ENCODE measurements at places on chromosomes 16 and 17.
A peak's percentile ranks its signal among the peaks of the same experiment; 100 is the strongest.

DNA sequence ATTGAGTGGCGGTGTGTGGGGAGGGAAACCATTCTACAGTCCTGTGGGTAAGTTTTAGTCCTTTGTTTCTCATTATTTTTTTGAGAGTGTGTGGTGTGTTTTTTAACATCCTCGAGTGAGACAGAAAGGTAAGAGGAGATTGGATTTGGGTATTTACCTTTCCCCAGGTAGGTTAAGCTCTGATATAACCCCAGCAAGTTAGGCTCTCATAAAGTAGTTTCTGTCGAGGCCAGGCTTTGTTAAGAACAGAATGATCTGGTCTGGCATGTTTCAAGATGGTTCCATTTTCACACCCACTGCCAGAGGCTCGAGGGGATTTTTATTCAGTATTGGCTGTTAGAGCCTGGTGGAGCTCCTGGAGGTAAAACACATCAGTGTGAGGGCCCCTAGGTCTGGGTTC, 62.9 kb downstream of the BCAS3 start:
- no peak for DNase-seq

- no peak for DNase-seq
Observed at GRCh38 chr17:82914375-82914774, 74.6 kb upstream of the ZNF750 start.

- DNase-seq: no peak
Observed at GRCh38 chr16:75064403-75065148, 52.0 kb downstream of the LDHD start.

GRCh38 chr16:87063543-87063942, 253.6 kb downstream of the C16orf95 start:
- DNase-seq: no peak

DNA sequence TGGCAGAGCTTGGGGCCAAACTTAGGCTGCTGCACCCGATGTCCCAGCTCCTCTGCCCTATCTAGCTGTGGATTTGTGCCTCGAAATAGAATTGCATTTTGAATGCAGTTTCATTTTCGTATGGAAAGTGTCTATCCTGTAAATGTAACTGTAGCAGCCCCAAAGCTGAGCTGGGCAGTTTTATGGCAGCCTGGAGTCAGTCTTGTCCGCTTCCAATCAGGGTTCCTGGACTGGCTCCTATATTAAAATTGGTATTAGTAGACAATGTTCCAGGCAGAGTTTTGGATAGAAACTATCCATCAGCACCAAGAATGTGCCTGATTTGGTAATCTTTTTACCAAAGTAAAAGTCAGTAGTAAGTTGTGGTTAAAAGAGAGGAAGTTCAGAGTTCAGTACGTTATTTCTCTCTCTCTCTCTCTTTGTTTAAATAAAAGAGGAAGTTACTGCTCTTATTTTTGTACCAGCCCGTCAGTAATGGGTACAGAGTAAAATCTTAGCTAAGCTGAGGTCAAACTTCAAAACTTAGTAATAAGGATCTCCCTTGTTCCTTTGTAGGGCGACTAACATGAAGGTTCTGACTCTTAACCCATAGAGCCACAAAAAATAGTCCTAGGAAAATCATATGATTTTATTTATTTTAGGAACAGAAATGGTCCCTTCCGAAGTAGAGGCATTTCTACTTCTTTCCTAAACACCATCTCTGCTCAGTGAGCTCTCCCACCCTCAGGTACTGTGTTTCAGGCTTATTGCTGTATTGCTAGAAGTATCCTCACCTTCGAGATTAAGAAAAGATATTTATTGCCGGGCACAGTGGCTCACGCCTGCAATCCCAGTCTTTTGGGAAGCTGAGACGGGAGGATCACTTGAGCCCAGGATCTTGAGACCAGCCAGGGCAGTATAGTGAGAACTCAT, 28.0 kb downstream of the PRKCB start:
- no peak for DNase-seq

- DNase-seq: no peak
Observed at GRCh38 chr17:79370126-79370525, 240.7 kb downstream of the RBFOX3 start.

GRCh38 chr17:57507828-57508227, 237.3 kb downstream of the CCDC182 start:
- DNase-seq: no peak

DNA sequence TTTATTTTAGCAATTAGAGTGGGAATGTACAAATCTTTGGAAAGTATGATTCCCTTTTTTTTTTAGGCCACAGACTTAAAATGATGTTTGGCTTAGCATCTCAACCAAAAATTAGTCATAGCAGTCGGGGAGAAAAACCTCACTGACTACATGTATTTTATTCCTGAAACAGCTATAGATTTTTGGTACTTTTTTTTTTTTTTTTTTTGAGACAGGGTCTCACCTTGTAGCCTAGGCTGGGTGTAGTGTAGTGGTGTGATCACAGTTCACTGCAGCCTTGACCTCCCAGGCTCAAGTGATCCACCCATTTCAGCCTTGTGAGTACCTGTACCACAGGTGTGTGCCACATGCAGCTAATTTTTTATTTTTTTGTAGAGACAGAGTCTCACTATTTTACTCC, 23.4 kb downstream of the RNFT1 start:
- DNase-seq: no peak

- DNase-seq: no peak
Observed at GRCh38 chr16:86207350-86207749, 303.0 kb upstream of the FOXF1 start.

- DNase-seq: no peak
Observed at GRCh38 chr16:30184096-30184890, 891 bp downstream of the CORO1A start.

GRCh38 chr16:21101631-21102420, 48.8 kb downstream of the DNAH3 start:
- no peak for DNase-seq

GRCh38 chr16:28986492-28986891, 1.6 kb downstream of the LAT start:
- DNase-seq: no peak

- no peak for DNase-seq
Observed at GRCh38 chr16:46812781-46813540, 18.0 kb downstream of the C16orf87 start.

DNA sequence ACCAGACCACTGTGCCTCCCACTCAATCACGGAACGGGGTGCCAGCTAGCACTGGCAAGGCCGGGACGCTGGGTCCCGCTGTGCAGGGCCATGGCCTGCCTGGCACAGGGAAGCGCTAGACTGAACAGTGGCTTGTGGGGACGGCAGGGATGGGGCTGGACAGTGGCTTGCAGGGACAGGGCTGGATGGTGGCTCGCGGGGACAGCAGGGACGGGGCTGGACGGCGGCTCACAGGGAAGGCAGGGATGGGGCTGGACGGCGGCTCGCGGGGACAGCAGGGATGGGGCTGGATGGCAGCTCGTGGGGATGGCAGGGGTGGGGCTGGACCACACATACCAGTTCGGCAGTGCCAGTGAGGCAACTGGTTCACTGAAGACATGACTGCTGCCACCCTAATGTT, 32.6 kb downstream of the LMF1 start:
- no peak for DNase-seq

GRCh38 chr17:44568945-44569858, 11.9 kb downstream of the FZD2 start:
- no peak for DNase-seq

DNA sequence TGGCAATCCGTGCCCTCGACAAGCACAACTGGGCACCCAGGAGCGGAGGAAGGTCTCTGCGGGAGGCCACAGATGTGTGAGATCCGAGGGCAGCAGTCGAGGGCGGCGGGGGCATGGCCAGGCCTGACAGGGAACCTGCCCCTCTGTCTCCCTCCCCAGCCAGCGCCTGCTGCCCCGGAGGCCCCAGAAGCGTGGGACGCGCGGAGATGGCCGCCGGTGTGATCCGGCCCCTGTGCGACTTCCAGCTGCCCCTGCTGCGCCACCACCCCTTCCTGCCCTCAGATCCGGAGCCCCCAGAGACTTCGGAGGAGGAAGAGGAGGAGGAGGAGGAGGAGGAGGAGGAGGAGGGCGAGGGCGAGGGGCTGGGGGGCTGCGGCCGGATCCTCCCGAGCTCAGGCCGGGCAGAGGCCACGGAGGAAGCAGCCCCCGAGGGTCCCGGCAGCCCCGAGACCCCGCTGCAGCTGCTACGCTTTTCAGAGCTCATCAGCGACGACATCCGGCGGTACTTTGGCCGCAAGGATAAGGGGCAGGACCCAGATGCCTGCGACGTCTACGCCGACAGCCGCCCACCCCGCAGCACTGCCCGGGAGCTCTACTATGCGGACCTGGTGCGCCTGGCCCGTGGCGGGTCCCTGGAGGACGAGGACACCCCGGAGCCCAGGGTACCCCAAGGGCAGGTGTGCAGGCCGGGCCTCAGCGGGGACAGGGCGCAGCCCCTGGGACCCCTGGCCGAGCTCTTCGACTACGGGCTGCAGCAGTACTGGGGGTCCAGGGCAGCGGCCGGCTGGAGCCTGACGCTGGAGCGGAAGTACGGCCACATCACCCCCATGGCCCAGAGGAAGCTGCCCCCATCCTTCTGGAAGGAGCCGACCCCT, 1.7 kb downstream of the PERCC1 start:
- no peak for DNase-seq

- no peak for DNase-seq
Observed at GRCh38 chr16:89549007-89549700, 11.3 kb upstream of the RPL13 start.

GRCh38 chr17:67420994-67421393, 43.9 kb downstream of the PITPNC1 start:
- DNase-seq: no peak

DNA sequence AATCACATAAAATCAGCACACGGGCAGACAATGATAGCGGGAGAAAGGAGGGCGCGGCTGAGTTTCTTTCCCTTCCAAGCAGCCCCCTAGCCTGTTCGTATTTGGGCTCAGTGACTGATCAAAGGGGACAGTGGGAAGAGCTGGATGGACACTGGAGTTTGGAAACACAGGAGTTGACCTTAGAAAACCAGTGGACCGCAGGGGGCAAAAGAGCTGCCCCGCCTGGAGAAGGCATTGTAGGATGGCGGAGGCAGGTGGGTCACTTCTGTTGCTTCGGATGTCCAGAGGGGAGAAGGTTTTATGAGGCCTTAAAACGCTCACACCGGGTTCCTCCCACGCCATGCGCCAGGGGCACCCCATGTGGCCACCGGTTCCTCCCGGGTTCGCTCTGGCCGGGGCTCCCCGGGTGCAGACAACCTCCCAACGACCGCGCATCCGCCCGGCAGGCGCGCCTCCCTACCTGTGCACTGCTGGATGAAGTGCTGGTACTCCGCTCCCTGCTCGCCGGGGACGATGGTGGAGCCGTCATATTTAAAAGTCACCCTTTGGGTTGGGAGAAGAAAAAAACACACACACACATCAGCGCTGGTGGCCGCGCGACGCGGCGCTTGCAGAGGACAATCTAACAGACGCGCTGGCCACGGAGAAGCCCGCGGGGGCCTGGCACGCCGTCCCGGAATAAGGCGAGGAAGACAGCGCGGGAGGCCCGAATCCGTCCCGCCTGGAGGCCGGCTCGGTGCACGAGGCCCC, 662 bp downstream of the COTL1 start:
- DNase-seq: no peak

DNA sequence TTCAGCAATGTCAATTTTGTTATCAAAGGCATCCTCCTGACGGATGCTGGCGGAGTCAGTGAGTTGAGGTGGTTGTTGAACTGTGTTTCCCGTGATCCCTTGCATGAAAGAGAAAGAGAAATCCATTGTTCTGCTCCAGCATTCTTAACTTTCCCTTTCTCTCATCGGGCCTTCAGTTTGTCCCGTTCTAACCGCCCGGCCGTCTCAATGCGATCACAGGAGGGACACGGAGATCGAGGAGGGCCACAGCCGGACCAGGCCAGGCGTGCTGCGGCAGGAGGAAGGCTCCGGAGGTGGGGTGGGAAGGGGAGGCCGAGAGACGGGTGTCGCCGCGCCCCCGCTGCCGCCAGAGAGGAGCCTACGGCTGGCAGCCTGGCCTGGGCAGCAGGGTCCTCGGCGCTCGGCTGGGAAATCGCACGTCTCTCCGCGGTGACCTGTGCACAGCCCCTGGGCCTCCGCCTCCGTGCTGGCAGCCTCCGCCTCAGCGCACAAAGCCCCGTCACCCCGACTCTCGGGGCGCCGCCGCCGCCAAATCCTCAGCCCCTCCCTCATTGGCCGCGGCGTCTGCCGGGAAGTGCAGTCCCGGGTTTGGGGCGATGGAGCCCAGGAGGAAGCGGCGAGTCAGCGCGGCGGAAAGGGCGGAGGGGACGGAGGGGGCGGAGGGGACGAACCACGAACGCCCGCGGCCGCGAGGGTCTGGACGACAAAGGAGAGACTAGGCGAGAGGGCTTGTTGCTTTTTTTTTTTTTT, 38.1 kb downstream of the SOST start:
- DNase-seq: no peak

- DNase-seq: no peak
Observed at GRCh38 chr17:50238601-50239280, 35.5 kb upstream of the TMEM92 start.

DNA sequence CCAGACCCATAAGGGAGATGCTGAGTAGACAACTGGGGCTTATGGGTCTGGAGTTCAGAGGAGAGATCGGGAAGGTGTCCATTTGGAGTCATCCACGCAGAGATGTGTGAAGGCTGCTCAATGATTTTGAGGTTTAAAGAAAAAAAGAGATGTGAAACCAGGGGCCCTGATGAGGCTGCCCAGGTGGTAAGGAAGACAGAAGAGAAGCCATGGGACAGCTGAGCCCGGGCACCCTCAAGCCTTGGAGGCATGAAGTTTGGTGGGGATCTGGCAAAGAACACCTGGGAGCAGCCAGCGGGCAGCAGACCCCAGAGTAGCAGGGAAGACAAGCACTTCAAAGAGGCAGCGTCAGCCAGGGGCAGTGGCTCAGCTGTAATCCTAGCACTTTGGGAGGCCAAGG, 20.8 kb upstream of the MYO15B start:
- DNase-seq: no peak

GRCh38 chr17:30586818-30587595, 109.8 kb downstream of the GOSR1 start:
- peak; percentile 31 for DNase-seq

GRCh38 chr17:9802697-9803096, 11.3 kb upstream of the DHRS7C start:
- no peak for DNase-seq

DNA sequence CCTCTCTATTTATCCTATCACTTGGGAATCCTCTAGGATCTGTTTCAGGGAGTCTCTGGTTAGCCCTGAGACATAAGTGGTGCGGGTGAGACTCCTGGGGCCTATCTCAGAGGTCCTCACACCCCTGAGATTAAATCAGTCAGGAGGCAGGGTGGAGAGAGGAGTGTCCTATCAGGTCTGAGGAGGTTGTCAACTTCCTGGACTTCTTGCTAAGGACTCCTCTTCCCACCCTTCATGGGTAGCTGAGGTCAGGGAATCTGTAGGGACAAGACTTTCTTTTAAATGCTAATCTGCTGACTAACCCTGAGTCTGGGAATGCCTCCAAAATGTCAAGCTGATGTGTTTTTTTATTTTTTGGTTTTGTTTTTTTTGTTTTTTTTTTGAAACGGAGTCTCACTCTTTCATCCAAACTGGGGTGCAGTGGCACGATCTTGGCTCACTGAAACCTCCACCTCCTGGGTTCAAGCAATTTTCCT, 6.6 kb upstream of the ARMC5 start:
- peak; percentile 81 for DNase-seq

- no peak for DNase-seq
Observed at GRCh38 chr16:56669840-56670619, 416 bp downstream of the MT1H start.

Data from HFF-Myc (cell line).